ENCODE measurements at places on chromosomes 2 and 18.

GRCh38 chr2:81084101-81084500 is 779.5 kb upstream of the LRRTM1 start:
- no peak for DNase-seq

DNA sequence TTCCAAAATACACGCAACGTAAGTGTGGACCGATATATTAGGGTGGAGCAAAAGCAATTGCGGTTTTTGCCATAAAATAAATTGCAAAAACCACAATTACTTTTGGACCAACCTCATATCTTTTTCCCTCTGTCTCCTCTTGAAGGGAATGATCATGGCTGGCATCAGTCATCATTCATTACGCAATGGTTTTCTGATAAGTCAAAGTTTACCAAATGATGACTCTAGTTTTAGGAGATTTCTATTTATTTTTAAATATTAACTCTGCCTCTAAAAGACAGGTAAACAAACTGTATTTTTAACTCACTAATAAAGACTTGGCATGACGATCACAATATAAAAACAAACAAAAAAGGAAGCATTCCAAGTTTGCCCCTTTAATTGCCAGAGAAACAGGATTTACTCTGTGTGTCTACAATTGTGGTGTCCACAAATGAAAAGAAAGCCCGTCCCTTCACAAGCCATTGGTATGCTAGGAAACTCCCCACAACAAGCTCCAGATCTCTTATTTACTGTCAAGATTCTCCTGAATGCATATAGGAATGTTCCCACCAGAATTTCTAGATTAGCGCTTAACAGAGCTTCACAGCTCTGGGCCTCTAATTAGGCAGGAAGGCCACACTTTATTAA is 61.3 kb downstream of the IRS1 start:
- no peak for DNase-seq

DNA sequence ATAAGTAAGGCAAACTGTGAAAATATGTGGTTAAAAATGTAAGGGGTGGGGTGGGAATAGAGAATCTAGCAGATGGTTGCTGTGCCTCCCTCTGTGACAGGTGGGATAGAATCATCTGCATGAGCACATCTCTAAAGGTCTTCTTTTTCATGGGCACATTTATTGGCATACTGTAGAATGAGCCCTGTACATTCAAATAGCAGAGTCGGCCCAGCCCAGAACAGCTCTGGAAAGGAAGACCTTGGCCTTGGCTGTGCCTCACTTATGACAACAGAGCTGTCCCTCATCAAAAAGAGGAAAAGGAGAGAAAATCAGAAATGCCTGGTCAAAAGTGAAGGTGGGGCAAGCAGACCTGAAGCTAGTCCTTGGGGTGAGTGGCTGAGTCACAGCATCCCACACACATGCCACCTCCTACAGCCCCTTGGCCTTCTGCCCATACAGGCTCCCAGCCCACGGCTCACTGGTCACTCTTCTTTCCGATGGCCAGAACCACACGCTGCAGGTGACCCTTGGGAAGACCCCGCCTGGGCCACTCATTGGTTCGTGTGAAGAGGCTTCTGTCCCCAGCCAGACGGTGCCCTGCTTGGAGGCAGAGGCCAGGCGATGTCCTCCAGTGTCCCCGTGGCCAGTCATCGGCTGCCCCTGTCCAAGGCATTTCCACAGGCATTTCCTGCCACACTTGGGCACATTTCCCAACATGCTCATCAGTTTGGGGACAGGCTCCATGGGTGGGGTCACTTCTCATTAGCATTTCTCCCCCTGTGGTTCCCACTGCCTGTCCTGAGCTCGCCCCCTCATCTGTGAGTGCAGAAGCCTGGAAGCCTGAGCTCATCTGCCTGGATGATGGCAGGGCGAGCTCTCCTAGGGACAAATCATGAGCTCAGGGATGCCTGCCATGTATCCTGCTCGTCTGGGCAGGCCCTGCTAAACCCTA is 113.6 kb downstream of the MCFD2 start:
- DNase-seq: no peak

DNA sequence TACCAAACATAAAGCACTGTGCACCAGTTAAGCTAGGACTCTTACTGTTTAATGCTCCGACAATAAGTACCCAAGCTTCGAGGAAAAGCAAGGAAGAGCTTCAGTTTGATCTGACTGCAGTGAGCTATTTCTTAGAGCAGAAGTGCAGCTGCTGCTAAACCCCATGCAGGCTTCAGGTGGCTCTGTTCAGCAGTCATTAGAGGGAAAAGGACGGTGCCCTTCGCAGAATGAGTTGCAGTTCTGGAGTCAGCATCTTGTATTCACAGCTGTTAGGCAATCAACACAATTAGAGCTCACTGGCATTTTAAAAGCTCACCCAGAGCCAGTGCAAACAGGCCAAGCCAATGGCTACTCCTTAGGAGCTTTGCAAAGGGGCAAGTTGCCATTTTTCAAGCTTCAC is 1.5 kb upstream of the CERKL start:
- no peak for DNase-seq

- no peak for DNase-seq
Measured at GRCh38 chr2:201396595-201396994, 39.5 kb upstream of the FLACC1 start.

GRCh38 chr2:10709290-10709939 is 12.0 kb upstream of the ATP6V1C2 start:
- DNase-seq: peak; percentile 75

GRCh38 chr2:38600921-38601455 is 1.7 kb downstream of the HNRNPLL start:
- DNase-seq: no peak

DNA sequence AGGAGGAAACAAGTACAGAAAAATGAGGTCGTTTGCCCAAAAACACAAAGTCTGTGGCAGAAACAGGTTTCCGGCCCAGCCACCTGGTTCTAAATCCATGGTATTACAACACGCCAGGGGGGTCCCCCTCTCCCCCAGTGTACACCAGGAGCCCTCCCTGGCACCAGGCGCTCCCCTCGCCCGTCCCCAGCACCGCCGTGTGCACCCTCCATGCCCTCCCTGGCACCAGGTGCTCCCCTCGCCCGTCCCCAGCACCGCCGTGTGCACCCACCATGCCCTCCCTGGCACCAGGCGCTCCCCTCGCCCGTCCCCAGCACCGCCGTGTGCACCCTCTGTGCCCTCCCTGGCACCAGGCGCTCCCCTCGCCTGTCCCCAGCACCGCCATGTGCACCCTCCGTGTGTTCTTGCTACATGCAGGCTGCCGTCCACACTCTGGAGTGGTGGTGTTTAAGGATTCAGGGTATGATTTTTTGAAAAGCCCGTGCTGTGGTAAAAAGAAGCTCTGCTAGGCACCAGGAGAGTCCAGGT is 59.8 kb upstream of the NFATC1 start:
- DNase-seq: no peak

- no peak for DNase-seq
Measured at GRCh38 chr18:36593001-36593400, 235.8 kb downstream of the TPGS2 start.

- no peak for DNase-seq
Measured at GRCh38 chr2:8657423-8658062, 24.3 kb upstream of the ID2 start.

DNA sequence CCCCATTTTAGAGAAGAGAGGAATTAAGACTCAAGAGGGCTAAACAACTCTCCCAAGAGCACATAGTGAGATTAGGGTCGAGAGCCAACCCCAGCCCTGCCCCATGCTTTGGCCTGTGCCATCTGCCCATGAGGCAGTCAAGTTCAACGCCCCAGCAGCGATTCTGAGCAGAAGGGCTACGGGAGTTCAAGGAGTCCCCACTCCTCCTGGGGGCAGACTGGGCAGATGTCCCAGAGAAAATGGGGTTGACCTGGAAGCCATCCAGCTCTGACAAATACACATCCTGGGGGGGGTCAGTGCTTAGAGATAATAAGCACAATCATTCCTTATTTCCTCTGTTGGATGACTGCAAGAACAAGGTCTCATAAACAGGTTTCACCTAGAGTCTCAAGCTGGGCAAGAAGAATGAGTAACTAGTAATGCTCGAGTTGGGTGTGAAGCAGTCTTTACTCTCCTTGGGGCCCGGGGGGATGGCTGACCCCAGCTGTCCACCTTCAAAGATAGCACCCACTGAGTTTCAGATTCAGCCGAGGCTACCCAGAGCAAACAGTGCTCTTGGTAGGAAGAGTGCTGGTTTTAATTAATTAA is 716.4 kb downstream of the RNF144A start:
- DNase-seq: no peak

DNA sequence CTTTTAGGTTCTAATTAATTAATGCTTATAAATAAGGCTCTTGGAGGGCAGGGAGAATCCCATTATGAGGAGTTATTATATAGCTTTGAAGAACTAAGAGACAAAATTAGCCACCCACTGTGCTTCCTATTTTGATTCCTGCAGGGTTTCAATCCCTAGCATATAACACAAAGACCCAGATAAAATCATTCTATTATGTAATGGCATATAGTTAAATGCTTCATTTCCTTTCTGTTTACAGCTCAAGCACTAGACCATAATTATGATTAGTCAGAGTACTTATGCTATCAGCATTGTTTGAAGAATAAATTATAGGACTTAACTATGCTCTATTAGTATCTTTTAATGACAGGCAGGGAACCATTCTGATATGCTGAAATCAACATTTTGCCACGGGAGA is 9.1 kb downstream of the GPR155 start:
- DNase-seq: no peak

- no peak for DNase-seq
Measured at GRCh38 chr2:240646900-240647502, 21.7 kb downstream of the GPR35 start.

GRCh38 chr2:175103191-175103590 is 64.8 kb downstream of the ATF2 start:
- DNase-seq: no peak

DNA sequence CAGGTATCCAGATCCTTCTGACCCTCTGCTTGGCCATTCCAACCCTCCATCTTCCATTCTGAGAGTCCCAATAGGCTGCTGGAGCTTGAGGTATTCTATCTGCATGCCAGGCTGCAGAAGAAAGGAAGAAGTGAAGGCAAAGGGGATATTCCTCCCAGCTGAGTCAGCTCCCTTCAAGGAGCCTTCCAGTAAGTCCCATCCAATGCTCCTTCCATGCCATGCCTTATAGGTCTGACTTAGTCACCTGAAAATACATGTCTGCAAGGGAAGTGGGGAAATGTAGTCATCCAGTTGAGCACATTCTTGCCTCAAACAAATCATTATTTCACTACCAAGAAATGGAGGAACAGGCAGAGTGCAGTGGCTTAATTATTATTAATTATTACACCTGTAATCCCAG is 464.6 kb downstream of the CNTNAP5 start:
- no peak for DNase-seq

DNA sequence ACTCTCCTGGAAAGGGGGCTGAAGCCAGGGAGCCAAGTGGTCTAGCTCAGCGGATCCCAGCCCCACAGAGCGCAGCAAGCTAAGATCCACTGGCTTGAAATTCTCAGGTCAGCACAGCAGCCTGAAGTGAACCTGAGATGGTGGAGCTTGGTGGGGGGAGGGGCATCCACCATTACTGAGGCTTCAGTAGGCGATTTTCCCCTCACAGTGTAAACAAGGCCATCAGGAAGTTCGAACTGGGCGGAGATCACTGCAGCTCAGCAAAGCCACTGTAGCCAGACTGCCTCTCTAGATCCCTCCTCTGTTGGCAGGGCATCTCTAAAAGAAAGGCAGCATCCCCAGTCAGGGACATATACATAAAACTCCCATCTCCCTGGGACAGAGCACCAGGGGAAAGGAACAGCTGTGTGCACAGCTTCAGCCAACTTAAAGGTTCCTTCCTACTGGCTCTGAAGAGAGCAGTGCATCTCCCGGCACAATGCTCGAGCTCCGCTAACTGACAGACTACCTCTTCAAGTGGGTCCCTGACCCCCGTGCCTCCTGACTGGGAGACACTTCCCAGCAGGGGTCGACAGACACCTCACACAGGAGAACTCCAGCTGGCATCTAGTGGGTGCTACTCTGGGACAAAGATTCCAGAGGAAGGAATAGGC is 282.3 kb upstream of the EPC2 start:
- no peak for DNase-seq

DNA sequence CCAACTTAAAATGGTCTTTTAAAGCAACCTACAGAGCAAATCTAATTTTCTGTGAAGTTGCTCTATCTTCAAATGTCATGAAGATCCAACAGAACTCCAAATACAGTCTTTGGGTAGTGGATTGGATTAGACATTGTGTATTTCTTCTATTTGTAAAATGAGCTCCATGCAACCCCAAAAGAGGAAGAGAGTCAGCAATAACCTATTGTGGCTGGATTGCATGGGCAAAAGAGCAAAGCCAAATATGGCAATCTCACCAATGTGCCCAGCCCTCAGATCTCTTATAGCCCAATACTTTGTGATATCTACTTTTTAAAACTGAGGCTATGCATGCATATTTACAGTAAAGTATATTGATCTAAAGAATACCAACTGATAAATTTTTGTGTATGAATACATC is 146.3 kb downstream of the TXNL1 start:
- DNase-seq: no peak

DNA sequence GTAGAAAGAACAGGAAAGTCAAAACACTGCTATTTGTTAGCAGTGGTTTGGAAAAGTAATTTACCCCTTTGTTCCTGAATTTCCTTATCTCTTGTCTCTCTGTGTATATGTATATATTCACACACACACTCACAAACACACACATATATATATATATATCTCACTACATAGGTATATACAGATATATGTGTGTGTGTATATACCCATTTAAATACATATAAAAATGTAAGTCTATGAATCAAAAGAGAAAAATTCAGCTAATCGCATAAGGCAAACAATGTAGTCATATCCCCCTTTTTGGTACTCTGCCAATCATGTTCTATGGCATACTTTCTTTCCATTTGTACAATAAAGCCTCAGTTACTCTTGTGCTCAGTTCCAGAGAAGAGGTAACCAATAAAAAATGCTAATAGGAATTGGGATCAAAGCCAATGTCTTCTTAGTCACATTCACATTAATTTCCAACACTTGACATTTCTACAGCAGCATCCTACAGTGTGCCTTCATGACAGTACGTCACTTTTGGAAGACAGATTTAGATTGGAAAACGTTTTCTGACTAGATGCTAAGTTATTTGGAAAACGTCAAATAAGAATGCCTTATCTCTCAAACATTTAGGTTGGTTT is 94.6 kb downstream of the MC4R start:
- no peak for DNase-seq

- DNase-seq: no peak
Measured at GRCh38 chr2:164621764-164622105, 453 bp upstream of the GRB14 start.

DNA sequence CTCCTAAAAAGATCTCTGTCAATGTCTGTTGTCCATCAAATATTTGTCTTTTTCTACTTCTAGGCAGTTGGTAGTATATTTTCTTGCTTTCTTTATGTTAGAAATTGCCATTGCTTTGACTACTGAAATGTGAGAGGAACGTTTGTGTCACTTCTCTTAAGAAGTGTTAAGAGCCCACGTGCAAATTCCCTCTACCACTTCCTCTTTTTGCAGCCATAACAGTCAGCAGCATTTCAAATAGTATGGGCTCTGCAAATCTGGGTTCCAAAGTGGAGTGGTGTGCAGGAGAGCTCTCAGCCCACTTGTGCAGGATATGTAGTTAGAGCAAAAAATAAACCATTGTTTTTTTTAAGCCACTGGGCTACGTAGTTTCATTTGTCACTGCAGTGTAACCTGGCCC is 314.0 kb downstream of the MEIS1 start:
- DNase-seq: no peak

- no peak for DNase-seq
Measured at GRCh38 chr2:5315512-5315911, 376.7 kb upstream of the SOX11 start.
